ENCODE measurements at places on chromosomes 7 and 10.

DNA sequence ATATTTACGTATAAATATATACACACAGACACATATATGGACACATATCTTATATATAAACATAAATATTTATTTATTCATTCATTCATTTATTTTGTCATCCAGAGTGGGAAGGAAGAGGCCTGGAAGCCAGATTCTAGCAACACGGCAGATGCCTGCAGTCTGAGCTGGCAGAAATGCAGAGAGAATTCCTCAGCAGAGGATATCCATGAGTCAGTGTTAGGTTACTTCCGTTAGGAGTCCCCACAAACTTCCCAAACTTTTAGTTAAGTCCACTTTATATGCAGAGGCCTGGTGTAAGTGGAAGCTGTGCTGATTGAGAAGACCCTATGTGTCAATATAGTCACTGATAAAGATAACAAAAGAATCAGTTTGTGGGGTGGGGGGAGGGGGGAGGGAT is 89.6 kb downstream of the PPP1R17 start:
- DNase-seq: peak; percentile 43

DNA sequence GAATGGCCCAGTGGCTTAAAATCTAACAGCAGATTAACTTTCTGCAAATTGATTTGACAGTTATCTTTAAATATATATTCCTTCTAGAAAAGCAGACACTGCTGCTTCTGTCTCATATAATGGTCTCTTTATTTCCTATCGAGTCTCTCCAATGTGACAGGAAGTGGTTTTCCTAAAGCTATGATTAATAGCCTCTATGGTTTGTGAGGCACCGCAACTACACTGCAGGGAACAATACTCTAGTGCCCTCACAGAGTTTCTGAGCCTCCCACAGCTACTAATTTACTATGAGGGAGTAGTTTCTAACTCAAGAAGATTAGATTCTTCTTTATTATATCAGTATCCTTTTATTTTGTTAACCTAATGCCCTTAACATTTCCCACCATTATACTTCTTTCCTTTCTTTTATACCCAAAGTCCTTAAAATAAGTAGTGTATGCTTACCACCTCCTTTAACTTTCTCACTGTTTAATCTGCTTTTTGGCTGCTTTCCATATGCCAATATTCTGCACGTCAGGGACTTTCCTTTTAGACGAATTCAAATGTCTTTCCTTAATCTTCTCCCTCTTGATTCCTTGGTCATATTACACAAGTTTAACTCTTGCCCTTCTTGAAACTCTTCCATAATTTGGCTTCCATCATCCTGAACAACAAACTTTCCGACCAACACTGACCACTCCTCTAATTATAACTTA is 23.8 kb upstream of the AHR start:
- no peak for DNase-seq

DNA sequence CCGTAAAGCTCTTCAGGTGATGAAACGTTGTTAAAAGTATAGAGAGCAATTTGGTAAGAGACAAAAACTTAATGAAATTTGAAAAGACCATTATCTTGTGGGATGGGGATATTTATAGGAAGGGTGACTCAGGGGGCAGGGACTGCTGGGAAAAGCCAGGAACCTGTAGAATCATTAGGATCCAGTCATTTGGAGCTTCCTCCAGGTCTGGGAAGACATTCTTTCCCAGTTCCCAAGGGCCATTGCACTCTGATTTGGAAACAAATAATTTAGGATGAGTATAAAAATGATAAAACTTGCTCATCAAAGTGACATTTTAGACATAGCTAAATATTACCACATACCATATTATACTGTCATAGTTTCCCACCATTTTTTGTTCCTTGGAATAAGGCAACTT is 143.9 kb downstream of the PFKFB3 start:
- no peak for DNase-seq

- DNase-seq: no peak
Measured at GRCh38 chr7:6172224-6172909, 100.1 kb downstream of the CYTH3 start.

- DNase-seq: no peak
Measured at GRCh38 chr7:158861936-158862704, 5.8 kb downstream of the DYNC2I1 start.

DNA sequence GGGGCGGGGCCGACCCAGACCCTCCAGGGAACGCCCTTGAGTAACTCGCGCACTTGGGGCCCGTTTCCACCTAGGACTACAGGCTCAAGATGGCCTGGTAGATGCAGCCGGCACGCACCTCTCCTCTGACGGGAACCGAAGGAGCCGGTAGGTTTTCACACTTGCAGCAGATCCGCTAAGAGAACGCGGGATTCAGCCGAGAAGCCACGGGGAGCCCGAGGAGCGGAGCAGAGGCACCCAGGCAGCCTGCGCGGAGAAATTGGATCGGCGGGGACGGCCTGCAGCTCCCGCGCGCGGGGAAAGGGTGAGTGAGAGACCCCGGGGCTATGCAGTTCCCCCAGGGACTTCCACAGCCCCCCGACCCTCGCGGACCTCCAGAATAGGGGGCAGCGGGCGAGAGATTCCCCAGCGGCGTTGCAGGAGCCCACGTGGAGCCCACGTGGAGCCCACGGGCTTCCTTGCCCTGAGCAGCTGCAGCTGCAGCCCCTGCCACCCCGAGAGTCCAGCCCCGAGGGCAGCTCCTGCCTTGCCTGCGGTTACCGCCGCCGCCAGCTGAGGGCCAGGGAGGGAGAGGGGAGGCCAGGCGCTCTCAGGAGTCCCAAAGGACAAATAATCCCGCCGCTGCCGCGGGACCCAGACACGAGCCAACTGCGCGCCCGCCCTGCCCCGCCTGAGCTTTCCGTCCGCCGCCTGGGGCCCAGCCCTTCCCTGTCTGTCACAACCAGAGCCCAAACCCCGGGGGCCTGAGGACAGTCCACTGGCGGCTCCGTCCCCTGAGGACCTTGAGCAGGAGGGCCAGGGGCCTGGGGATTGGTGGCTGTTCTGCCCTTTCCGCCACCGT is 13.1 kb downstream of the IFT22 start:
- peak; percentile 26 for DNase-seq

DNA sequence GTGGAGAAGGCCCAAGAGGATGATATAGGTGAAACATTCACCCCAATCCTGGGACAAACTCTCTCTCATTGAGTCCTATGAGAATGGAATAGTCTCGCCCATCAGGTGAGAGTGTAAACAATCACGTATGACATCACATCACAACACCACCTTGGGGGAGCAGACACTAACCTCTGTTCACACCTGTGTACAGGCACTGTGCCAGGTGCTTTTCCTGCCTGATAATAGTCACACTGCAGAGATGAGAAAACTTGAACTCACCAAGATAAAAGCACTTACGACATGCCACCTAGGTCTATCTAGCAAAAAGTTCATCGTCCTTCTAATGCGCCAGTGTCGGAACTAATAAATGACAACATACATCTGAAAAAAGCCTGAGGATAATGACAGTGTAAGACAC is 187.8 kb downstream of the FAM107B start:
- no peak for DNase-seq

- DNase-seq: no peak
Measured at GRCh38 chr7:25611196-25611595, 382.9 kb upstream of the NPVF start.

DNA sequence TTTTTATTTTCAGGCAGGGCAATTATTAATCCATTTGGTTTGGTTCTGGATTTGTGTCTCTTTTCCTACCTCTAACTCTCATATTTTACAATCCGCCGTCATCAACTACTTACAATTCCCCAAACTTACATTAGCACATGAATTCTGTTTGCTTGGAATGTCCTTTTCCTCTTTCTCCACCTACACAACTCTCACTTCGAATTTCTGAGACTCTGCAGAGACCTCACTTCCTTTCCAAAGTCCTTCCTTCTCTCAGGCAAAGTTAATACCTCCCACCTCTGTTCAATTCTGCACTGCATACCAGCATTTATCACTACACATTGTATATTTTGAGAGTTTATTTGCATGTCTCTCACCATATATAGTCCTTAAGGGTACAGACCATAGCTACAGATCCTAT is 122.7 kb upstream of the LRRTM3 start:
- no peak for DNase-seq

DNA sequence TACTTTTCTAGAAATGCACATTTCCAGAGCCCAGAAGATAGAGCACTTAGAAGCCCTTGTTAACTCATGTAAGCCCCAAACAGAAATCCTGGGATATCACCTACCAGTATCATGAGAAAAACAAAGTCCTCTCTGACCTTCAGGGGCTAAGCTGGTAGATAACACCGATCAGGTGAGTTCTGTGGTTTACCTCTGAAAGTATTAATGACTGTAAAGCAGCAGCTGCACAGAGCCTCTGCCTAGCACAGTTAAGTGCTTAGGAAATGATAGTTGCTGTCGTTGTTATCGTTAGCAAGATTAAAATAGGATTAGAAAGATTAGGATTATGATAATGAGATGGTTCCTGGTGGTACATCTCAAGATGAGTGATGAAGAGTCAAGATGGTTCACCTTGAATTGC is 64.9 kb downstream of the PLXNA4 start:
- no peak for DNase-seq

DNA sequence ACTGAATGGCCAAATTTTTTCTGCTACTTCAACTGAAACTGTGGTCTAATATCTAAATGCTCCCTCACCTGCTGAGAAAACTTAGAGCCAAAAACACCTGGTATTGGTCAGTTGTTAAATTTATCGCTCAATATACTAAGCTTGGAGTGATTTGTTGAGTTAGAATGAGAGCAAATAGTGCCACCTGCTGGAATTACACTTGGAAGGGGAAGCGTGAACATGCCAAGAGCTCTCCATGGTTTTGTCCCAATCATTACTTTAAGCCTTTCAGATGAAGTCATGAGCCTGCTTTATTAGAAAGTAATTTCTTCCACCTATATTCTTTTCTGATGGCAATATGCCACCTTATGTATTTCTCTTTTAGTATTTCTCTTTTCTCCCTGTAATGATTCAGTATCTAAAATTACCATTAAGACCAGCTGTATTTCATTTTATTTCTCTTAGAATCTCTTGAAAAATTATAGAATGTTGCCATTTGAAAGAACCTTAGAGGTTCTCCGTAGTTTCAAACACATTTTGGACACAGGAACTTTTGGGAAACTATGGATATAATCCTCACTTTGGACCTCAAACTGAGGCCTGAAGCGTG is 447.8 kb upstream of the C7orf33 start:
- no peak for DNase-seq

GRCh38 chr10:29643771-29644501 is 9.2 kb upstream of the SVIL start:
- no peak for DNase-seq

- no peak for DNase-seq
Measured at GRCh38 chr7:128407751-128408708, 1.8 kb downstream of the IMPDH1 start.

GRCh38 chr10:13117841-13118783 is 18.1 kb downstream of the OPTN start:
- DNase-seq: no peak

Data from HFF-Myc (cell line).